Esophagus mucosa (tissue), 1 donor: ENCODE measurements at places on chromosomes 2 and 18.

- ATAC-seq = peak; percentile 45
These were observed 61.2 kb upstream of the MRPS9 start for GRCh38 chr2:104976603-104977120.

DNA sequence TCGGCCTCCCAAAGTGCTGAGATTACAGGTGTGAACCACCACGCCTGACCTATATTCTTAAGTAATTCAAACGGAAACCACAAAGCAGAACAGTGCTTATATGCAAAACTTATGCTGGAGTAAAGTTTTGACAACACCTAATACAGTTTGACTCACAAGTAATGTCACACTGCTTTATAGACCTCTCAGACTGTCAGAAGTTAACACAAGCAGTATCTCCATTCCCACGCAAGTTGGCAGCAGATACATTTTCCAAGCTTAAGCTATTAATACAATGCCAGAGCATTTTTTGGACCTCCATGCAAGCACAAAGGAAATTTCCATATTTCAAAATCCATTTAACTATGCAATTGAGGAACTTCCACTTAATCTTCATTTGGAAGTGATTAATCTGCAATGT is 21.0 kb upstream of the SANBR start:
- ATAC-seq = no peak

GRCh38 chr18:79765491-79766245 is 32.1 kb upstream of the KCNG2 start:
- ATAC-seq = no peak

- no peak for ATAC-seq
These were observed 339.5 kb upstream of the GCFC2 start for GRCh38 chr2:76050196-76050595.

DNA sequence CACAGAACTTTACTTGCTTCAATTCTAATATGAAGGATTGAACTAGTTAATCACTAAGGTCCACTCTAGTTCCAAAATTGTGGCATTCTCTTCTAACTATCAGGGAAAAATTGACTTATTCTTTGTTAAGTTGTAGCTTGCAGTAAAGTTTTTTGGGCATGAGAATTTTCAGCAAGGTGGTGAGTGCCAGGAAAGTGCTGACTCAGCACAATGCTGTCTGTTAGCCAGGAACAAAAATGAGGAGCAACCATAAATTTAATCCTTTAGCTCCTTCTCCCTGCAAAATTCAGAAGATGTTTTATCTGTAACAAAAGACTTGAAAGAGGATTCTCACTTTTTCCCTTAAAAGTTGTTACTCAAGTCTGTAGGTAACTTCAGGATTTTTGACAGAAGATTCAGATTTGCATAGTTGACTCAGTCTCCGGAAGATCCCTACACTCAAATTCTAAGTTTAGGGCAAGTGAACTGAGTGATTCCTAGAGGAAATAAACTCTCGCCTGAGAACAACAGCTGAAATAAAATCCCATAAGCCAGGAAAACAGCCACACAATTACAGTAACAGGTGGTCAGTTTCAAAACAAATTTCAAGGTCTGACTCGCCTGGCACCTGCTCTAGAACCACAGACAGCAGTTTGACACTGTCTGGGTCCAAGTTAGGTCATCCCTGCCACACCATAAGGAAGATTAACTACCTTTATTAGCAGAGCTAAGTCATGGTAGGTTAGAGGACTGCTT is 20.2 kb upstream of the DARS1 start:
- ATAC-seq = peak; percentile 15

DNA sequence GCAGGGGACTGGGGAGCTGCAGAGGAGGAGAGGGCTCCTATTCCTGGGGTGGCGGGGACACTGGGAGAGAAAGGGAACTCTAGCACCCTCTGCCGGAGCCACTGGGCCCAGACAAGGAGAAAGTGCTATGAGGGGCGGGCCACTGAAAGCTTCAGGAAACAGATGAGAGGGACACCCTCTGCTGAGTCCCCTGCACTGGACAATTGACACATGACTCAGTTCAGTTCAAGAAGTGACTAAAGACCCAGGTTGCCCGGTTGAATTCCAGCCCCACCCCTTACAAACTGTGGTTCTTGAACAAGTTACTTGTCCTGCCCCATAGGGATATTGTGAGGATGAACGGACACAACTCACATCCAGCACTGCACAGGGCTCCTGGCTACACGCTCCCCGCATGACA is 5.0 kb downstream of the RUFY4 start:
- ATAC-seq = peak; percentile 65
